Fibroblast of mammary gland (primary cell): ENCODE measurements at places on chromosomes 7 and 10.

DNA sequence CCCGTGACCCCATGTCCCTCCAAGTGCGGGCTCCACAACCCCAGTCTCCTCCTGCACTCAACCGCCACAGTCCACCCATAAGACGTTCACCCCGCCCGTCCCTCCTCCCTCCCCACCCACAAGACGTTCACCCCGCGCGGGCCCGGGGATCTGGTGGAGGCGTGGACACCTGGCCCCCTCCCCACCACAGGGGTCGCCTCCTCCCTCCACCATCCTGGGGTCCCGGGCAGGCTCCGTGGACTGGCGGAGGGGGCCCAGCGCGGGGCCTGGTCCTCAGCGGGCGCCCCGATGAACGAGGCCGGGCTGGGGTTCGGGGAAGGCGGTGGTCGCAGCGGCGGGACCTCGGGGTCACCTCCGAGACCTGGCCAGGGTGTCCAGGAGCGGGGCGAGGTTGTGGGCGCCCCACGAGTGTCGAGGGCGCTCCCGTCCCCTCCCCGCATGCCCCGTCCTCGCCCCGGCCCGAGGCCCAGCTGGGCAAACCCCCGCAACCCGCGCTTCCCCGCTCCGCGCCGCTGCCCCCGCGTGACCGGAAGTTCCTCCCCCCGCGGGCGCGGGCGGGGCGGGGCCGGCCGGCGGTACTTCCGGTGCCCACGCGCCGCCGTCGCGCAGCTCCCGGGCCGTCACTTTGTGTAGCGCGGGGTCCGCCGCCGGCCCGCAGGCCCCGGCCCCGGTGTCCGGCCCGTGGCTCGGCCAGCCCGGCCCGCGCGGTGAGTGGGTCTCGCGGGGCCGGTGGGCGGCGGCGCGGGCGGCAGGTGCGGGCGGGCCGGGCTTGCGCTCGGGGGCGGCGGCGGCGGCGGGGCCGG, at the start of gene ZNF316:
Gene ZNF316 (plus strand): TSS at position 578 of the 803 bp plus-strand sequence. CDS start 5,092 bp downstream, outside the sequence.
- DNase-seq, result peak; percentile 22

- DNase-seq, result no peak
Observed at GRCh38 chr7:74293577-74293908, 4.3 kb downstream of the CLIP2 start.

GRCh38 chr7:80775482-80775881, 137.0 kb downstream of the CD36 start:
- DNase-seq, result no peak

- peak; percentile 67 for DNase-seq
Observed at GRCh38 chr10:23408330-23408976, 30.4 kb upstream of the OTUD1 start.

GRCh38 chr7:81810476-81811155, 40.8 kb upstream of the HGF start:
- DNase-seq, result no peak

DNA sequence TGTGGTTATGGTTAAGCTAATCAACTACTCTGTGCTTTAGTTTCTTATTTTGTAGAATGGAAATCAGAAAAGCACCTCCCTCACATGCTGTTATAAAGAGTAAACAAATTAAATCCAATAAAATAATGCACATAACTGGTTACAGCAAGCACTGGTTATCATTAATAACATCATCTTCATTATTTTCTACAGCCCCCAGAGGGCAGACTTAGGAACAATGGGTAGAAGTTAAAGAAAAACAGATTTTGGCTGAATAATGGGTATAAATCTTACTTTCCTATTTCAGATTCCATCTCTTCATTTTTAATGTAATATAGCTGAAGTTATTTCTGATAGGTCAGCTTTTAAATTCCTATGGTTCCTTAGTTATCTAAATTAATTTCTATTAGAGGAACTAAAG, 126.5 kb downstream of the DOCK4 start:
- no peak for DNase-seq

DNA sequence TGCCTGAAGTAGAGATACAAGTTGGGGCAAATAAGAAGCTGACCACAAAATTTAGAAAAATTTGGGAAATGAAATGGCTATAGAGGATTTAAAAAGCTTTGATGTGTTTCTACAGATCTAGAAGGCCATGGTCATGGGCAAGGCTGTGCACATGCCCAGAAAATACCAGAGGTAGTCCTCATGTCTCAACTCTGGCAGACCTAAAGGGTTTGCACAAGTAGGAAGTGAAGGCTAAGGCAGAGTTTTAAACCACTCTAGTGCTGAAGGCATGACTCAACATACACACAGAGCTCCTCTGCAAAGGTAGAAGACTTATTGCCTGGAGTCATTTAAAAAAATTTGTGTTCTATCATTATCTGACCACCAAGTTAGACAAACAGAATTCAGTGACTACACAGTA, 364.6 kb downstream of the CCSER2 start:
- DNase-seq, result no peak

- no peak for DNase-seq
Observed at GRCh38 chr7:422191-422885, 97.3 kb downstream of the PDGFA start.

DNA sequence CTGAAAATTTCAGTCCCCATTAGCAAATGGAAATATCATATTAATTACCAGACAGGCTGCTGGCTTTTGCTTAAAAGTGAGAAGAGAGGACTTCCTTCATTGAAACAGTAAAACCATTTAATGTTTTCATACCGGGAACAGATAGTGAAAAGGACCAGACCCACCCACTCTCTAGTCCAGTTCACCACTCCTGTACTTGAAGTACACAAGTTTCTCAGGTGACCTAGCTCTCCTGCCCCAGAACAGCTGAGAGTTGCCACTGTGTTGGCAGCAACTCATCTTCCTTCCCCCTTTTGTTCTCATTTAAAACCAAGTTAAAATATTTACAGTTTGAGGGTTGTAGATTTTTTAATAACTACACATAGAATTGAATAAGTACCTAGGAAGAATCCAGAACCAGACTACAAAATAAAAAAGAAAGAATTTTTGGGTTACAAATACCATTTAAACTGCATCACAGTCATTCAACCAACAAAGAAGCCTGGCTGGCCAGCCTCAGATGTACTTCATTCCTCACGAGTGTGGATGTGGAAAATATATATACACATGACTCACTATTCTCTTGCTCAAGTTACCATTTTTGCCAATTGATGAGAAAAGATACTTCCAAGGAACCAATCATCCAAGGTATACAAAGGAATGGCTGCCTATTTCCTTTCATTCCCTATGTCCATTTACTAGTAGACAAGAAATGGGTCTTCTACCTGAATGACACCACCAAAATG, 68.1 kb downstream of the VPS41 start:
- DNase-seq, result peak; percentile 84

DNA sequence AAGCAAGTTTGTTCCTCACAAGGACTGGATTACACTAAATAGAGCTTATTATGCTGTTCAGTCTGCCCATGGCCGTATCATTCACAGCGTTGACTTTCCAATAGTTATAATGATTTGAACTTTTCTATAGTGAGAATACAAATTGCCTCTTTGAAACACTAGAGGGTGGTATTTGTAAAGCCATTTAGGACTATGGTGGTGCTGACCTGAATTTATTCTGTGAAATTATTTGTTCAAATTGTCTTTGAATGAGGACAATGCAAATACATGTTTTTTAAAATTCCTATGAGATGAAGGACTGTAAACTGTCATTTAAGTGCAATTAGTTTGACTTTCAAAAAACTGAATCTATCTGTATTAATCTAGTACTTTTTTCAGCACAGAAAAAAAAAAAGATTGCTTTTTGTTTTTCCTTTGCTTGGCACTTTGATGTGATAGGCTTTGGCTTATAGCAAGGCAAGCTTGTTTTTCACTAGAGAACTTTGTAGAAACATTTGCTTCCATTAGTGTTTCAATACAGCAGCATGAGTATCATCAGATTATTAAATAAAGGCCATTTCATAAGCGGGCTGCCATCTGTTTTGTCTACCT, 122.7 kb upstream of the TMEM229A start:
- peak; percentile 23 for DNase-seq

- no peak for DNase-seq
Observed at GRCh38 chr7:38934051-38934450, 25.1 kb upstream of the VPS41 start.

GRCh38 chr10:94105226-94105625, 111.5 kb downstream of the PLCE1 start:
- no peak for DNase-seq

GRCh38 chr7:42479816-42480633, 243.0 kb upstream of the GLI3 start:
- DNase-seq, result peak; percentile 37

GRCh38 chr7:20307119-20307518, 23.6 kb upstream of the ITGB8 start:
- no peak for DNase-seq

GRCh38 chr7:155743177-155743576, 69.1 kb downstream of the SHH start:
- no peak for DNase-seq

- no peak for DNase-seq
Observed at GRCh38 chr10:6579904-6580278, at the start of gene PRKCQ. TSS of gene PRKCQ (minus strand) at chr10:6580276. CDS start at chr10:6515135, 65,141 bp downstream.

DNA sequence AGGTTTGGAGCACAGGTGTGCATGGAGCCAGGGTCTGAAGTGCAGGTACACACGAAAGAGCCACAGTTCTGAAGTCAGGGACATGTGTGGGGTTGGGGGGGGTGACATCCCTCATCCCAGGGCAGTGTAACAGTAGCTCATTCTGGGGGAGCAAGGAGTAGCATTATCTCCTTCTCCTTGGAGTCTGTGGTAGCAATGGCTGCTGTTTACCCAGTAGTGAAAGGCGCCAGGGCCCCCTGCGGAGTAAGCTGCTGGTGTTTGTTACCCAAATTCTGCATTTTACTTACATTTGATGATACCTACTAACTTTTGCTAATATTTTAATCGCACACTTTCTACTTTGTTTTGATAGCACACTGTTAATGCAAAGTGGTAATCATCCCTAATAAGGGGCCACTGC, 665.5 kb downstream of the GATA3 start:
- DNase-seq, result no peak

GRCh38 chr10:12749760-12750478, 251.6 kb downstream of the CCDC3 start:
- no peak for DNase-seq

GRCh38 chr10:103467406-103467805, 8.7 kb upstream of the CALHM1 start:
- DNase-seq, result no peak

GRCh38 chr10:84944187-84944586, 615.8 kb downstream of the CCSER2 start:
- DNase-seq, result no peak

DNA sequence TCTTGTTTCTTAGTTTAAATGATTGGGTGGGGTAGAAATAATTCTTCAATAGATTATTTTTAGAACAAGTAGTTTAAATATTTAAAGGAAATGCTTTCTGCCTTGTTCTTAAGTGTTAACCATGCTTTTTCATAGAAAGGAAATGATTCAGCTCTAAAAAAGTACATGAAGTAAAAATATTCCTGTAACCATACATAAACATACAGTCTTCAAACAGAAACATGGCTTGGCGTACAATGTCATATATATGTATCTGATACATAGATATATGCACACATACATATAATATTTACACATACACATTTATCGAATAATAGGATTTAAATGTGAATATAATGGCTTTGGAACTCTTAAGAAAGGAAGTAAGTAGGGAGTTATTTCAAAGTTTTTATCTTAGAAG, 84.4 kb downstream of the RUNDC3B start:
- no peak for DNase-seq

DNA sequence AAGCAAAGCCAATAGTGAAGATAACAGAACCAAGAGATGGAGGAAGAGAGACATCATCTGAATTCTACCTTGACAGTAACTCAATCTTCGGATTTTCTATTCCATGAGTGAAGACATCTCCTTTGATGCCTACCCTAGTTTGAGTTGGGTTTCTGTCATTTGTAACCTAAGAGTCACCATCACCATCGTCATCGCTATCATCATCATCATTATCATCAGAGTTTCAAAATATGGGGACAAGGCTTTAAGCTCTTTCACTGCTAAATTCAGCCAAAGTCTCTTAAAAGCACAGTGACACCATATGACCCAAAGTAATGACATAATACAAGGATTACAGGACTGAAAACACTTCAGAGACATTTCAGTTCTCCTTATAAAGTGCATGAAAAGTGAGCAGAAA, 57.2 kb downstream of the NEBL start:
- DNase-seq, result no peak

DNA sequence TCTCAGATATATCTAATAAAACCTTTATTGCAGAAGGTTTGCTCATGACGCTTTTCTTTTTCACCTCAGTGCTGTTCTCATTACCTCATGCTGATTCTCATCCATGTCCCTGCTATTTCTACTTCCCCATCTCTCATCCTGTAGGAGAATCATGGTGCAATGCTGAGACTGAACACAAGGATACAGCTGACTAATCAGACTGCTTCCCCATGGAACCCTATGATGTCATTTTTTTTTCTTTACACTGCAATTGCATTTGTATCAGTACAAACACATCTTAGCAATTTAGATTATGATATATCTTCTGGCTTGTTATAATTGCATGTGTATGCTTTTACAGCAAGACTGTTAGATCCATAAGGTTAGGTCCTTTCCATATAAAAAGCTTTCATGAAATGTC, 93.7 kb downstream of the SEMA3A start:
- peak; percentile 76 for DNase-seq

DNA sequence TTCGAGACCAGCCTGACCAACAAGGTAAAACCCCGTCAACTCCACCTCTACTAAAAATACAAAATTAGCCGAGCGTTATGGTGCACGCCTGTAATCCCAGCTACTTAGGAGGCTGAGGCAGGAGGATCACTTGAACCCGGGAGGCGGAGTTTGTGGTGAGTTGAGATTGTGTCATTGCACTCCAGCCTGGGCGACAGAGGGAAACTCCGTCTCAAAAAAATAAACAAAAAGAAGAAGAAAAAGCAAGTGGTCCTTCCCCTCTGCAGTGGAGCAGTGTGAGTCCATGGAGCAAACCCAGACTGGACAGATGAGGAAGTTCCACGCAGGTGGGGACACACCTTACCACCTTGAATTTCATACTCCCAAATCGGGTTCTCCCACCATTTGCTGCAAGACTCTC, 13.1 kb upstream of the SERPINE1 start:
- DNase-seq, result no peak

- no peak for DNase-seq
Observed at GRCh38 chr7:82114237-82114636, 329.3 kb downstream of the CACNA2D1 start.

GRCh38 chr7:39811161-39811614, 138.9 kb upstream of the CDK13 start:
- DNase-seq, result peak; percentile 70

- peak; percentile 49 for DNase-seq
Observed at GRCh38 chr10:85648279-85648754, 718.3 kb downstream of the GRID1 start.

- DNase-seq, result peak; percentile 90
Observed at GRCh38 chr10:34638406-34639054, 176.6 kb downstream of the PARD3 start.

GRCh38 chr7:123351516-123352505, 152.0 kb upstream of the SLC13A1 start:
- no peak for DNase-seq
